ENCODE measurements at places on chromosomes 12 and 14. TPM values are rescaled to one million over a fixed set of nuclear protein-coding genes. Genes with fewer than 3 reads are reported as not detected.

DNA sequence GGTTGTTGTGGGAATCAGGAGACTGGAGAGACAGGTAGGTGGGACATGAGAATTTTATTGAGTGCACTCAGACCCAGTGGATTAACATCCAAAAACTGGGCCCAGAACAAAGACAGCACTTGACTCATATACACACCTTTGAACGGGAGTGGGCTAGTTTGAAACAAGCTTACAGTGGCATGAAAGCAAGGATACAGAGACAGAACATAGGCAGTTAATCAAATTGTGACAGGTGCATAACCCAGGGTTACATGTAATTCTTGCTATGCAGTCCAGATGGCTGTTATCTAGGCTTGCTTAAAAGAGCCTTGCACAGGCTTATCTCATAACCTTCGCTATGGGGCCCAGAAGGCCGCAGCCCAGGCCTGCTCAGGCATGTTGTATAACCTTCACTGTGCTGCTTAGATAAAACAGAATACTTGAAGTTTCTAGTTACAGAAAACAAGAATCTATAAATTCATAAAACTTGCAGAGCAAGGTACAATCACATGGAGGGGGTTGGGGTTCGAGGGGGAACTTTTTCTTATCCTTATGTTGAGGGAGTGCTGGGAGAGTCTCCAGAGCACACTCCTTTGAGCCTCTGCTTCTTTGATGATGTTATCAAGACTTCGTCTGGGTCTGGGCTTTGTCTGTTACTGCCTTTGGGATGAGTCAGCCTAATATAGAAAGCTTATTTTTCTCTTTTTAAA, 81.7 kb downstream of the TNFAIP2 start:
- DNase-seq, result no peak

Gene C12orf50
- 0.08 TPM for total RNA-seq

DNA sequence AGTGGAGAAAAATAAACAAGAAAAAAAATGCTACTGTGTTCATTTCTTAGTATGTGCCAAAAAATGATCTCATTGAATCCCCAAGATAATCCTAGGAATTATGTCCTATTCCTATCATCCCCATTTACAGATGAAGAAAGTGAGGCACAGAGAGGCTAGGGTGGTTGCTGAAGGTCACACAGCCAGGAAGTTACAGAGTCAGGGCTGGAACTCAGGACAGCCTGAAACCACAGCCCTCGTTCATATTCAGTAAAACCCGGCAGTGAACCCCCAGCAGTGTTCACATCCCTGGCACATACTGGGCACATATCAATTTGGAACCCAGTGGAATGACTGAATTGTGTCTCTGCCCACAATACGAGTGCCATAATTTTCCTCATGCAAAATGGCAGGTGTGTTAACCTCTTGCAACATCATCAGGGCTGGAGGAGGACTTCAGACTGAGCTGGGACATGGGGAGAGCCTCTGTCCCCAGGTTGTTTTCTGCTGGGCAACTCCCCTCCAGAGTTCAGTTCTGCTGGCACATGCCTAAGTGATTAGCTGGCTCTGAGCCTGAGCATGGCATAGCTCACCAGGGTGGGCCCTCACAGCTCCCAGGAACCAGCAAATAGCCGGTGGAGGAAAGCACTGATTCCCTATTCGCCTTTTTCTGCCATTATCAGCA, 2.0 kb upstream of the PPP1CC start:
- no peak for DNase-seq

DNA sequence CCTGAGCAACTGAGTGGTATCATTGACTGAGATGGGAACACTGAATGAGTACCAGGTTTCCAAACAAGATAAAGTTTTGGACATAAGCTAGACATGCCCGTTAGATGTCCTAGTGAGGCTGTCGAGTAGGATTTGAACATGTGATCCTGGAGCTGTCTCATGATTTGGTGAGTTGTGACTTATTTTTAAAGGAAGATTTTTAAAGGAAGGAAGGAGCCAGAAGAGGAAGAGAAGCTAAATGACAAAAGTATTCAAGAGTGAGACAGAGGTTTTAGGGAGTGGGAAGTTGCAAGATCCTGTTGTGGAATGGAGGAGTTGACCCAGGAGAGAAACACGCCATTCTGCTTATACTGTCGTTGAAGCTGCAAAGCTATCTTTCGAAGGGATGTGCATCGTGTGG, 82.1 kb downstream of the SAMD4A start:
- DNase-seq, result no peak

GRCh38 chr12:52014567-52015530, 8.1 kb downstream of the TAMALIN start:
- no peak for DNase-seq

Gene RPS6KL1
- 1.9 TPM for total RNA-seq

DNA sequence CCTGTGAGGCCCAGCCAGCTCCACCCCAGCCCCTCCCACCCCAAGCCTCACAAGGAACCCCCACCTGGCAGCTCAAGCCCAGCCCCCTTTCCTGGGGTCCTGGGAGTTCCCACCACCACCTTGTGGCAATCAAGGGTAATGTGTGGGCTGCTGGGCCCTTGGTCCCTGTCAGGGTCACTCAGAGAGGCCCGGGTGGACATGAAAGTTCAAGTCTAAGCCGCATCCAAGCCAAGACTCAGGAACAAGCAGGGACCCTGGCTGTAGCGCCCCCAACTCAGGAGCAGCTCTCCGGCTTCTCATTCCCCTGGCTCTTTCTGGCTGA, 106.4 kb upstream of the C14orf180 start:
- no peak for DNase-seq

DNA sequence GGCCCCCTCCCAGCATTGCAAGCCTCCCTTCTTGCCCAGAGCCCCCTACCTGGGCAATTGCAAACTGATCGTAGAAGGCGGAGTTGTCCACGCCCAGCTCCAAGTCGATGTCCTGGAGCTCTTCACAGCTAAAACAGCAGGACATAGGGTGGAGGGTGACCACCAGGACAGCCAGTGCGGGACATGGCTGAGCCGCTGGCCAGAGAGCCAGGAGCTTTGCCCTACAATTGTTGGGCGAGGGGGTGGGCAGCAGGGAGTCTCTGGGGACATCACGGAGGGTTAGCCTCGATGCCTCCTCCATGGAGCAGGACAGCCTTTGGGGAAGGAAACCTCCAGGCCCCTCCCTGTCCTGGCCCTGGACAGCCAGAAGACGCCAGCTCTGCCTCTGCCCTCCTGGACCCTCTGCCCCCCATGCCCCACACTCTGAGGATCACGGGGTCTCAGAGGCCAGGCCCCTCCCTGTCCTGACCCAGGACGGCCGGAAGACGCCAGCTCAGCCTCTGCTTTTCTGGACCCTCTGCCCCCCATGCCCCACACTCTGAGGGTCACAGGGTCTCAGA, 9.4 kb downstream of the TMEM179 start:
- DNase-seq, result no peak

Gene GAPDH
- total RNA-seq, result 640 TPM

DNA sequence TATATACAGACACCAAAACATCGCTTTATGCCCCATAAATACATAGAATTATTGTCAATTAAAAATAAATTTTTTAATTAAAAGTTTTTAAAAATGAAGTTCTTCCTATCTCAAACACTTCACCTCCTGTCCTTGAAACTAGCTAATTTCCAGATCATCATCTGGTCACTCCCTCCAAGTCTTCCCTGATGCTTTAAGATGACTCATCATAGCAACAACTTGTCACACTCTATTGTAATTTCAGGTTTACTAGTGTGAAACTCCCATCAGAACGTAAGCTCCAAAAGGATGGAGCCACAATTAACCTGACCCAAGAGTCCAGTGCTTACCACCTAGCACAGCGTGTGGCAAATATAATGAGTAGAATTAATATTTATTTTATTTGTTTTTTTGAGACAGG, 16.3 kb downstream of the GXYLT1 start:
- DNase-seq, result no peak

Gene OTOGL
- not detected for total RNA-seq

Gene GPD1
- 1.0 TPM for total RNA-seq

- no peak for DNase-seq
These were observed 161.1 kb downstream of the SNAPC1 start for GRCh38 chr14:61923348-61923747.

GRCh38 chr14:68817506-68818212, 24.8 kb upstream of the ZFP36L1 start:
- DNase-seq, result no peak

- no peak for DNase-seq
These were observed 200.5 kb downstream of the ETV6 start for GRCh38 chr12:11849757-11850504.

GRCh38 chr14:80628547-80628946, 313.0 kb downstream of the CEP128 start:
- no peak for DNase-seq

Gene SNRNP35
- total RNA-seq, result 31.3 TPM

GRCh38 chr14:95515596-95516552, 576 bp downstream of the SYNE3 start:
- peak; percentile 81 for DNase-seq

GRCh38 chr14:74478996-74479635, 14.0 kb downstream of the NPC2 start:
- no peak for DNase-seq

Gene NKX2-1
- total RNA-seq, result not detected

GRCh38 chr14:68794851-68795596, 2.2 kb upstream of the ZFP36L1 start:
- peak; percentile 34 for DNase-seq

DNA sequence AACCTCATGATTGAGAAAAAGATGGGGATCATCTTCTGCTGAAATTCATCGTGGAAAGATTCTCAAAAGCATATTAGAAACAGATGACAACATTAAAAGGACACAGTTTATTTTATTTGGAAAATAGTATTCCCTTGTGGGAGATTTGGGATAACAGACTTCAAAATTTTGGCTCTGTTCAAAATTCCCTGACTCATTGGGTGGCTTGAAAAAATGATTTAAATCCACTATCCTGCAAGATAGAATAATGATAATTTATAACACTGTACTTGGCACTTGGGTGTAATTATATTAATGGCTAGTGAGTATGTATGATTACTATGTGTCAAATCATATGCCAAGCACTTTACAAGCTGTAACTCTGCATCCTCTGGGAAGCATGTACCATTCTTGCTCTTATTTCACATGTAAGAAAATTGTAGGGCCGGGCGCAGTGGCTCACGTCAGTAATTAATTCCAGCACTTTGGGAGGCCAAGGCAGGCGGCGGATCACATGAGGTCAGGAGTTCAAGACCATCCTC, 128.8 kb downstream of the LMNTD1 start:
- no peak for DNase-seq

DNA sequence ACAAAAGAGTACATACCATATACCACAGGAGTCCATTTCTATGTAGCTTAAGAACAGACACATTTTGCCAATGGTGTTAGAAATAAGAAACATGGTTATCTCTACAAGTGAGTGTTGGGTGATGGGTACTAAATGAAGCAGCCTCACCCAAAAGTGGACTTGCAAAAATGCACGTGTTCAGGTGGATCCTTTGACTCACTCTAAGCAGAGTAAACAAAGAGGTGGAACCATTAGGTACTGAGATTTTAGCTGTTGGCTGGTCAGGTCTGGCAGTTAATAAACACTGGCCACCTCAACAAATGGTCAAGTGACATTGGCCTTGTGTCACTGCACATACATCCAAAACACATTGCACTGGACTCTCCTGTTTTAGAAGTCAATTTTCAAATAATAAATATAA, 27.6 kb downstream of the EVL start:
- DNase-seq, result no peak

GRCh38 chr14:73269729-73270531, 32.6 kb downstream of the PAPLN start:
- DNase-seq, result no peak

Gene PLEKHG7
- total RNA-seq, result 0.60 TPM

DNA sequence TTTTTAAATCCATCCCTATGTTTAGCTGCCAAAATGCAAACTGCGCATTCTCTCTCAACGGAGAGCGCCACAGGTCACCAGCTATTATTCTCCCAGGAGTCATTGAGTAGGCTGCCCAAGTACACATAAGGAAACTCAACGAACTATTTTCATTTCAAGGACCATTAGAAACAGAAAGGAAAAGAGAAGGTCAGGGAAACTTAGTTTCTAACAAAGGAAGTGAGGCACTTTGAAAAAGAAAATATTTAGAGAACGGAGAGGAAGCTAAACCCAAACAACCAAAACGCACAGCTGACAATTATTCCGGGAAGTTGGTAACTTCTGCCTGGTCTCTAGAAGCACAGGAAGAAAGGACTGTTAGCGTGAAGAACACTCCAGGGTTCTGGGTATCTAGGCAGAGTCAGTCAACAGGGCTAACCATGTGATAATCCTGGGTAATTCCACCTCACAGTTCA, 23.5 kb downstream of the GPHB5 start:
- no peak for DNase-seq

- DNase-seq, result no peak
These were observed 71.1 kb downstream of the EGLN3 start for GRCh38 chr14:33879684-33880286.

DNA sequence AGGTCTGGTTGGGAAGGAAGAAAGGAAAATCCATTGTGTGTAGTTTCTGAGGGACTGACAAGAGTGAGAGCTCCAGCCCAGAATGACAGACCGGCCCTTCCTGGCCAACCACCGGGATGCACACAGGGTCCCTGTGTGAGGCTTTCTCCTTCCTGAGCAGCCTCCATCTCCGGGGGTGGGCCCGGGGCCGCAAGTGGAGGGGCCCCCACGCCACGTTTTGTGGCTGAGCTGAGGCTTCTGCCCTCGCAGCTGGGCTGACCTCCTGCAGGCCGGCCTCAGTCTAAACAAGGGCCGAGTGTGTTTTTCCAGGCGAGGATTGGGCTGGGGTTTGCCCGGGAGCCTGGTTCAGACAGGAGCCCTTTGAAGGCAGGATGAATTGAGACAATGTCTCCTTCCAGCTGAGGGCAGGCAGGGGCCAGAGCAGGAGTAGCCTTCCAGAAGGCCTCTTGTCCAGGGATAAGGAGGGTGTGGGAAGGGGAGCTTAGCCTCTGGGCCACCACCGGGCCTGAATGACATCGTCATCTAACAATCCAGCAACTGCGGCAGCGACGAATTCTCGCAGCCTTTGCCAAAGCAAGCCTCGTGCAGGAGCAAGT, 96.5 kb upstream of the NCOR2 start:
- no peak for DNase-seq

DNA sequence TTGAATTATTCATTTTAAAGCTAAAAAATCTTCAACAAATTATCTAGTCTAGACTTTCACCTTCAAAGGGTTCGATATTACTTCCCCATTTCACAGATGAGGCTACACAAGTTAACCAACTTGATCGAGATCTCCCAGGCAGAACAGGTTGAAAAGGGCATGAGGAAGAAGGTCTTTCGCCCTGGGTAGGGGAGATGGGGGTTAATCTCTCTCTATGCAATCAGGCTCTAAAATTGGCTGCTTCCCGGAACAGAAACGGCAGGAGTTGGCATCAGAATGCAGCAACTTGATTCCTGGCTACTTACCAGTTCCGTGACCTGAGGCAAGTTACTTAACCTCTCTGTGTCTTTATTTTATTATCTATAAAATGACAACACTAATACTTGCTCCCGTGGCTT, 2.4 kb upstream of the CISTR start:
- no peak for DNase-seq

Gene KLRC1
- not detected for total RNA-seq

- no peak for DNase-seq
These were observed 251.5 kb downstream of the PAWR start for GRCh38 chr12:79439175-79439825.

Gene TESPA1
- 121 TPM for total RNA-seq

Gene PPP4R4
- 6.7 TPM for total RNA-seq

GRCh38 chr14:30610787-30611343, 11.3 kb upstream of the SCFD1 start:
- DNase-seq, result no peak

All from T-helper 17 cell (primary cell).